ENCODE measurements at places on chromosomes 4 and X.

DNA sequence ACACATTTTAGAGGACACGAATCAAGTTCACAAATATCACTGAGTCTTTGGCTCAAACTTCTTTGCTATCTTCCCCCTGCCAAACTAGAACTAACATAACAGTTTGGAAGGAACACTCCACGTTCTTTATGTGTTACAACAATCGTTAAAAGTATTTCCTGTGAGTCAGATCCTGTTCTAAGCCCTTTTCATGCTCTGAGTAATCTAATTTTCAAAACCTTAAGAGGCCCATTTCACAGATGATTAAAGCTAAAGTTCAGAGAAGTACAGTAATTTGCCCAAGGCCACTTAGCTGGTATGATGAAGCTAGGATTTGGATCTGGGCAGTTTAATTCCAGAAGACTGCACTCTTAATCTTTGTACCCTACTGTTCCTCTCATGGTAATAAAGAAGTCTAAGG lies 854.4 kb upstream of the INTU start:
- DNase-seq = no peak

DNA sequence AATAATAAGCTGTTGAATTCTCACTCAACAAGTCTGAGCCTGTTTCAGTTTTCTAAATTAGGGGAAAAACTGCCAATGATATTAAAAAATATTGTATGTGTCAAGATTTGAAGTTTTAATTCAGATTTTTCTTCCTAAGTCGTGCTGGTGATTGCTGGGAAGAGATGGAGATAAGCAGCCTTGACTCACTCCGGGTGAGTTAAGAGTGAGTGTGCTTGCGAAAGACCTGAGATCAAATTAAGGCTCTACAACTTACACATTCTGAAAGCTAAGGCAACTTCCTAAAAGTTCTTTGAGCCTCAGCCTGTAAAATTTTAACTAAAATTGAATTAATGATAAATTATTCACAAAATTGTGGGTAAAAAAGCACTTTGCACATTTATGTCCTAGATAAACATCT lies 1441.2 kb downstream of the PCDH7 start:
- DNase-seq = no peak

- no peak for DNase-seq
Observed at GRCh38 chr4:163673848-163674697, 179.6 kb downstream of the TMA16 start.

DNA sequence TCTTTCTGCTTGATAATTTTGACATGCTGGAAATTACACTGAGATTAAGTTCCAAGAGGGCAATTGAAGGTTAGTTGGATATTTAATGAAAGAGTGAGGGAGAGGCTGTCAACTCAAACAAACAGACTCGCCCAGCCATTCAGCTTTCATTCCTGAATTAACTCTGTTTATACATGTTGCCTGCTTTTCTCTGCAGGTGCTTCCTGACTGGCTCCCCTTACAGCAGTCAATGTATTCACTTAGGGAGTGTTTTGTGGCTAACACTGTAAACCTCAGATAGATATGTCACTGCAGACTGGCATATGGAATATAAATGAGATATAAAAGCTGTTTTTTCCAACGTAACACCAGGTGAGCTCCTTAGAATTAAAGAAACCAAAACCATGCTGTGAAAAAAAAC lies 28.7 kb downstream of the TMPRSS11A start:
- DNase-seq = no peak

GRCh38 chr4:63541828-63542227 lies 867.4 kb downstream of the TECRL start:
- no peak for DNase-seq

- no peak for DNase-seq
Observed at GRCh38 chr4:11783588-11783987, 354.9 kb upstream of the HS3ST1 start.

- no peak for DNase-seq
Observed at GRCh38 chr4:52059372-52059771, 8.3 kb downstream of the SPATA18 start.

- DNase-seq = no peak
Observed at GRCh38 chr4:65861993-65862392, 191.7 kb upstream of the EPHA5 start.

- DNase-seq = no peak
Observed at GRCh38 chrX:13816643-13817627, at the start of gene GPM6B. Gene GPM6B, minus strand, starts transcription at chrX:13817093. Its CDS starts 189 bp downstream, at chrX:13816904.

- no peak for DNase-seq
Observed at GRCh38 chrX:152915541-152916241, 17.8 kb downstream of the ZNF185 start.

- DNase-seq = no peak
Observed at GRCh38 chrX:121150217-121150616, 102.8 kb downstream of the GLUD2 start.

DNA sequence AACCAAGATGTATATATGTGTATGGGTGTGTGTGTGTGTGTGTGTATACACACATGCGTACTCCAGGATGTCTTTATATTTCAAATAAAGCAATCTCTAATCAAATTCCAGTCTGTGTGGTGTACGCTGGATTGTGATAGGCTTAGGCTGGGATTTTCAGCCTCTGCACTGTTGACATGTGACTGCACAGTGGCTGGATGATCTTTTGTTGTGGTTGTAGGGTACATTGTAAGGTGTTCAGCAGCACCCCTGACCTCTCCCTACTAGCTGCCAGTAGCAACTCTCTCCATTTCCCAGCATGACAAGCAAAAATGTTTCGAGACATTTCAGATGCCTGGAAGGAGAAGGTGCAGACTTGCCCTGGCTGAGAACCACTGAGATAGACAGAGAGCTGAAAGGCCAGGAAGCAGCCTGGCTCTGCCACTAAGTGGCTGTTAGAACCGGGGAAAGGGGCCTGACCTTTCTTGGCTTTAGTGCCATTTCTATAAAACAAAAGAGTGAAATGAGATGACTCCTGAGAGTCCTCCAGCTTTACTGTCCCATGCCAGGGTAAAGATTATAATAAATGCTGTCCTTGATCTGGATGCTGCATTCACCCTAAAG lies 10.5 kb downstream of the PGM2 start:
- DNase-seq = no peak

DNA sequence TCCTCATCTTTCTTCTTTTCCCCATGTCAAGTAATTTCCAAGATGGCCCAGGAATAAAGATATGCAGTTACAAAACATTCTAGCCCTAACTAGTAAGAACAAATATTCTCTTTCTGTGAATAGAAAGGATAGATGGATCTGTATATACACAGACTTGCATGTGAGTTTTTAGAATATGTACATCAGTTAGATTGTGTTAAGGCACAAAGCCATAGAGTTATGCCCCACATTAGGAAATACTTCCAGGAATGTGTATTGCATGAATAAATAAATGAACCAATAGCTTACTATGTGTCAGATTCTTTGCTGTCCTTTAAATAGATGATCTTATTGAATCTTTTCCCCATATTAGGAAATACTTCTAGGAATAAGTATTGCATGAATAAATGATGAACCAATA lies 46.0 kb upstream of the TMPRSS11E start:
- DNase-seq = no peak

DNA sequence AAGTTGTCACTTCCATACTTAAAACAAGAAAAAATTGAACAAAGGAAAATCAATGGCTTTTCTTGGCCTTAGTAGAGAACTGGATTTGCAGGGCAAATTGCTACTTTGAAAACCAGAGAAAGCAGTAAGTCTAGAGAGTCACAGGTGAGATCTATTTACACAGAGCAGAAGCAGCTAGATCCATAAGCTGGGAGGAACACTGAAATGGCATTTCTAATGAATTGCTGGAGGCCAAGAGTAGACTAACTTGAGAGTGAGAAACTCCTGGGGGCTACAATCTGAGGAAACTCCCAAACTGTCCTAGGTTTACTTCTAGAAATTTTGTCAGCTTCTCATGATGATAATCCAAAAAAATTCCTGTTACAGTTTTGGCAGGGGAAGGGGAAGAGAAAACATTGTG lies 133.3 kb downstream of the SPCS3 start:
- DNase-seq = no peak

DNA sequence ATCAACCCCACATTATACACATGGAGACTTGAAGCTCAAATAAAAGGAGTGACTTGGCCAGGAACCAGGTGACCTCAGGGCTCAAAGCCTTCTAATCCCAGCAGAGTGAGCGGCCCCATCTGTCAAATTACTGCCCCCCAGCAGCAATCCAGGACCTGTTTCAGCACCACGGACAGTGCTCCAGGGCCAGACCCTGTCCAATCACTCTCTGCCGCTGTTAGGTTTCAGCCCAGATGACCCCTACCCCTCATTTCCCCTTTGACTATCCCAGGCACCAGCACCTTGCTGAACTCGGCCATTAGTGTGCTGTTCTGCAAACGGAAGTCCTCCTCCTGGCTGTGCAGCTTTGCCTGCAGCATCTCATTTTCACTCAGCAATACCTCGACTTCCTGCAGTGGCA lies 5.1 kb downstream of the GRIPAP1 start:
- no peak for DNase-seq

DNA sequence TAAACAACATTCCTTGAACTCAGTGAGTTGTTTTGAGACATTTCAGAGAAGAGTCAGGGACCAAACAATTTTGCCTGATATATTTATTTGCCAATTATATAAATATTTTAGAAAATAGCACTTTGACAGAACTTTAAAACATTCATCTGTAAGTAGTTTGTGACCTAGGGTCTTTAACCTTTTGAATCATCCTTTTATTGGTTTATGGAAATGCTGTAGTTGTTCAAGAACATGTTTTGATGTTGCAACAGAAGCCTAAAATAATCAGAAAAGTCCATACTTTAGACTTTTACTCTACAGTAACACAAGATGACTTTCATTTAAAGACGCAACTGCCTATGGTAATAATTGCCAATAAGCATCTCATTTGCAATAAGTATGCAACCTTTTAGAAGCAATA lies 43.0 kb downstream of the CXCL1 start:
- no peak for DNase-seq

GRCh38 chr4:35500812-35501211 lies 743.5 kb downstream of the ARAP2 start:
- no peak for DNase-seq

GRCh38 chrX:24332878-24333277 lies 19.0 kb upstream of the SUPT20HL2 start:
- no peak for DNase-seq

DNA sequence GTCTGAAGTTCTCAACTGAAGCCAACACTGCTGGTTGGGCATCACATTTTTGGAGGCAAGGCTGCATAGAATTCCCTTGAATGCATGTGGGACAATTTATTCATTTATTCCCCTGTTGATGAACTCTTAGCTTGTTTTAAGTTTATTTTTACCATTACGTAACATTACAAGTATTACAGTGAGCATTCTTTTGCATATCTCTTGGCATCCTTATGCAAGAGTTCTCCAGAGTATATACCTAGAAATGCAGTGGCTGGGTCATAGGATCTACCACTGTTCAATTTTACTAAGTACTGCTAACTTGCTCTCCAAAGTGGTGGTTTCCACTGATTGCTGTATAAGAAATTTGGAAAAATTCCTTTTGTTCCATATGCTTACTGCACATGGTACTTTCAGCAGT lies 66.5 kb downstream of the UCHL1 start:
- DNase-seq = no peak

GRCh38 chr4:113553082-113553481 lies 208.5 kb downstream of the CAMK2D start:
- DNase-seq = no peak

DNA sequence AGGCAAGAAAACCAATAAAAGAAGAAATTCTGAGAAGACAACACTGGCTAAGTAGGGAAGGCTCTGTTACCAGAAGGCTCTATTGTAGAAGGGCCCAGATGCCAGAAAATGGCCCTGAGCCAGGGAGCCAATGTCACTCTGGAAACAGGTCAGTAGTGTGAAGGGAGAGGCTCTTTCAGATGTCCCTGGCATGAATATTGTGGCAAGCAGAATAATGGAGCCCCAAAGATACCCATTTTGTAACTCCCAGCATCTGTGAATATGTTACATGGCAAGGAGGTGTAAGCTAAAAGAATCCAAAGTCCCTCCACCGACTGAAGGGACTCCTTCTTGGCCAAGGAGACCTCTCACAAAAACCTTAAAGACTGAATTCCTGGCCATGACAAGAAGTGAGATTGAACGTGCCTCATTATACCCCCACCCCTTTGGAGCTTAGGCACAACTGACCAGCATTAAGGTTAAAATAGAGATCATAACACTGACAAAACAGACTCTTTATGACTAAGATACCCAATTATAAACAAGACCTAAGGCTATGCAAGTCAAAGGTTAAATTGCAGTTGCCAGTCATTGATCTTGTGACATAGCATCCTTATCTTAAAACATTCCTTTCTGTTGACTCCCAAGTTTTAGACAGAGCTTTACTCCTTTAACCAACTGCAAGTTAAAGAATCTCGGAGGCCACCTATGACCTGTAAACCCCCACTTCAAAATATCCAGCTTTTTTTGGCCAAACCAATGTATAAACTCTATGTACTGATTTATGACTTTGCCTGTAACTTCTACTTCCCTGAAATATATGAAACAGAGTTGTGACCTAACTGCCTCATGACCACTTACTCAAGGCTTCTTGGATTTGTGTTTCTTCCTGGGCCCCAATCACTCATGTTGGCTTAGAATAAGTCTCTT lies 42.2 kb upstream of the SMIM10 start:
- DNase-seq = no peak

DNA sequence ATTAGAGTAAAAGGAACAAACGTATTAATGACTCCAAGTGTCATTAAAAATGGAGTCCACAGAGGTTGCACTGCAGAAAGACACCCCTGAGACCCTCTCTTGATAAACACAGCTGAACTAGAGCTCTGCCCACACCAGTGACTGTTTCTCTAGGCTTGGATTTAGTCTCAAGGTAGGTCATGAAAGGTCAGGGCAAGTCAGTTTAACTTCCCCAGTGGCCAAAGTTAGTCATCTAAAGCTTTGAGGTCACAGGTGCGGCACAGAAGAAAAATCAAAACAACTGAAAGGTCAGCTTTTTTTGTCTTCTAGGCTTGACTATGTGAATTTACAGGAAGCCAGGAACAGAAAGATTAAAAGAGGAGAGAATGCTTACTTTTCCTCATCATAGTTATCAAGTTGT lies 749.6 kb downstream of the RAB28 start:
- no peak for DNase-seq

DNA sequence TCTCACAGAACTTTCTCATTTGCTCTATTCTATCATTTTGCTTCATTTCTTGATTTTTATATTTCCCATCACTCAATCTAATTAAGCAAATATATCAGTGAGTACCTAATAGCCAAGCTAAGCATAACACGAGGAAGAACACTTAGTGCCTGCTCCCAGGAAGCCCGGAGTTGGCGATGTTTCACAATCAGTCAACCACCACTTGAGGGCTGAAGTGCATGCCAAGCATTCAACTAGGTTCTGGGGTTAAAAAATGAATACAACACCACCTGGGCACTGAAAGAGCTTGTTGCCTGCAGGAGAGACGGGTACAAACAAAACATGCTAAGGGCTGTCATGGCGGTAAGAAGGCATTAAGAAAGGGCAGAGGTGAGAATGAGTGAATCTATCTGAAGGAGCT lies 47.5 kb downstream of the UCHL1 start:
- no peak for DNase-seq
